ENCODE measurements at places on chromosomes 12 and 14. TPM values are rescaled to one million over a fixed set of nuclear protein-coding genes. Genes with fewer than 3 reads are reported as not detected.

Gene AMDHD1
- 0.47 TPM for total RNA-seq

Gene SMIM41
- 0.30 TPM for total RNA-seq

DNA sequence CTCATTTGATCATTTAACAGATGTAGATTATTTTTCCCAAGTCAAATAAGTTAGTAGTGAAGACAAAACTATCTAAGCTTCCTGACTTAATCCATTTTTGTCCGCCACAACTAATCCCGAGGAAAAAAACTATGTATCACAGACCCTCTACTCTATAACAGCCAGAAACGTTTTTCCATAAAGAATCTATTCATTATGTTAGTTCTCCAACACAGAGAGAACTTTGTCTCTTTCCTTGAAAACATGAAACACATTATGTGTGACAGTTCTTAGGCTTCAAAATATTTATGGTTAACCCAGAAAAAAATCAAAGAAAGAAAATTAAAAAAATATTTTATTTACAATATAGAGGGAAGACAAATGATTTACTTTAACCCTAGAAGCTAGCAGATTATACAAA is 100.1 kb downstream of the PLEKHG7 start:
- no peaks in the 10 kb centered on the region for H3K27me3 ChIP-seq
- DNase-seq = no peak

DNA sequence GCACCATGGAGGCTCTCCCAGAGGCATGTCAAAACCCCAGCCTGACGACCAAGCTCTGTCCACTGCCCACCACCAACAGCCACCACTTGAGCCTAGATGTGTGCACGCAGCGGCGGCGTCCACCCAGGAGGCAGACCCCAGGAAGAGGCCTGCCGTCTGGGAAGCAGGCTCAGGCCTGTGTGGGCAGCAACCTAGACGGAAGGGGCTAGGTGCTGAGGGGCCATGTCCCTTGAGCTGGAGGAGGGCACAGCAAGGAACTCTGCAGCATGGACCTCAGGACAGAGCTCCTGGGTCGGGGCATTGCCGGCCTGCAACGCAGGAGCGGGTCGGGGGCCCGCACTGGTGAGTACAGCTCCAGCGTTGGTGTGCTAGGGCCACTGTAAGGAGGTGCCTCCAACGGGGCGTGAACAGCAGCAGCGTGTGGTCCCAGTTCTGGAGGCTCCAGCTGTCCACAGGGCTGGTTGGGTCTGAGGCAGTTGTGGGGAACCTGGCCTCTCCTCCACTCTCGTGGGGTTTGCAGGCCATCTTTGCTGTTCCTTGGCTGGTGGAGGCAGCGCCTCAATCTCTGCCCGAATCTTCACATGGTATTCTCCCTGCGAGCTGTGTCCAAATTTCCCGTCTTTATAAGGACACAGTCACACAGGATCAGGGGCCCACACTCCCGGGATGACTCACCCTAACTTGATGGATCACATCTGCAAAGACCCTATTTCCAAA is 20.5 kb downstream of the ZBTB42 start:
- DNase-seq = no peak
- H3K4me1 ChIP-seq = peaks cover 26% of the 10 kb centered on the region
- H3K27ac ChIP-seq = no peak overlapping the region
- H3K4me3 ChIP-seq = no peak overlapping the region

DNA sequence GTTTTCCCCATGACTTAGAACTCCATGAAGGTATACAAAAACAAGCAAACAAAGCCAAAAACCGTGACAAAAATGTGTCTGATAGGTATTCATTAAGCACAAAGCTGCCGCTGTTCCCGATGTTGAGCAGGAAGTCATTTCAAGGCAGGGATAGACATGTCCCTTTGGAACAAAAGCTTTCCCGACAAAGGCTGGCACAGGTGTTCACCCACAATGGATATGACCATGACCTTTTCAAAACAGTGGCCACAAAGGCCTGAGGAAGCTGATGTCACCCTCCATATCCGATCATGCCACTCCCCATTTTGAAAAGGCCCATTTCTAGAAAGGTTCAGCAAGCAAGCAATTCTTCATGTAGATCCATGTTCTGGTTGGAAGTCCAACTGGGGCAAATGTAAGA is 279.1 kb downstream of the BTG1 start:
- no peak overlapping the region for H3K4me3 ChIP-seq
- H3K27ac ChIP-seq = no peak overlapping the region
- no peaks in the 10 kb centered on the region for H3K27me3 ChIP-seq
- no peak for DNase-seq
- no peaks in the 10 kb centered on the region for H3K36me3 ChIP-seq

Data from left ventricle myocardium inferior (tissue), 1 donor.